ENCODE measurements at places on chromosomes 3 and 15.

GRCh38 chr15:67125589-67126502 is 60.4 kb downstream of the SMAD3 start:
- DNase-seq = no peak

- no peak for DNase-seq
Observed at GRCh38 chr15:45402955-45403877, 24.9 kb upstream of the GATM start.

DNA sequence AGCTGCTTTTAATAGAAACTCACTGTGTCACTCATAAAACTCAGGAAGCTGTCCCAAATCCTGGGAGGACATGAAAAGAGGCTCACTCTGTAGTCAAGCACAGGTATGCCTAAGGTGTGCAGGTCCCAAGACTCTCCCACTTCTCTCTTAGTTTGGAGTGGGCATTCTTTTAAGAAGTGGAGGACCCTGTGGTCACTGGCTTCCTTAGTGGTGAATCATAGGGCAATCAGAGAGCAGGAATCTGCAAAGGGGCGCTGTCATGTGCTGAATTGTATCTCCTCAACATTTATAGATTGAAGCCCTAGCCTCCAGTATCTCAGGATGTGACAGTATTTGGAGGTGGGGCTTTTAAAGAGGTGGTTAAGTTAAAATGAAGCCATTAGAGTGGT is 47.2 kb upstream of the ZBTB38 start:
- no peak for DNase-seq

DNA sequence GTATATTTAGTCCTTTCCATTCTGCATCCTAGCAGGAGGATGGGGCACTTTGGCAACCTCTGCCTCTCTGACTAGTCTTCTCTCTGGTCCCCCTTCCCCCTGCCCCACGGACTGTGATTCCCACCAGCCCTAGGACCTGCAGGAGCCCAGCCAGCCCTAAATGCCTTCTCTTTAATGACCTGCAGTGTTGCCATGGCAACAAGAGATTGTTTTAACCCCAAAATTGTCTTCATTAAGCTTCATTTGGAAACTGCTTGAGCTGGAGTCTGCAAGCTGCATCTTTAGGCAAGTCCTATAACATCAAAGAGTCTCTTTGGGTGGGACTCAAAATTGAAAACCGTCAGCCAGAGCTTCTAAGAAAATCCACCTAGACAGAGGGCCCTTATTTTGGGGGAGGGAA is 59.7 kb upstream of the ANKRD34C start:
- no peak for DNase-seq

DNA sequence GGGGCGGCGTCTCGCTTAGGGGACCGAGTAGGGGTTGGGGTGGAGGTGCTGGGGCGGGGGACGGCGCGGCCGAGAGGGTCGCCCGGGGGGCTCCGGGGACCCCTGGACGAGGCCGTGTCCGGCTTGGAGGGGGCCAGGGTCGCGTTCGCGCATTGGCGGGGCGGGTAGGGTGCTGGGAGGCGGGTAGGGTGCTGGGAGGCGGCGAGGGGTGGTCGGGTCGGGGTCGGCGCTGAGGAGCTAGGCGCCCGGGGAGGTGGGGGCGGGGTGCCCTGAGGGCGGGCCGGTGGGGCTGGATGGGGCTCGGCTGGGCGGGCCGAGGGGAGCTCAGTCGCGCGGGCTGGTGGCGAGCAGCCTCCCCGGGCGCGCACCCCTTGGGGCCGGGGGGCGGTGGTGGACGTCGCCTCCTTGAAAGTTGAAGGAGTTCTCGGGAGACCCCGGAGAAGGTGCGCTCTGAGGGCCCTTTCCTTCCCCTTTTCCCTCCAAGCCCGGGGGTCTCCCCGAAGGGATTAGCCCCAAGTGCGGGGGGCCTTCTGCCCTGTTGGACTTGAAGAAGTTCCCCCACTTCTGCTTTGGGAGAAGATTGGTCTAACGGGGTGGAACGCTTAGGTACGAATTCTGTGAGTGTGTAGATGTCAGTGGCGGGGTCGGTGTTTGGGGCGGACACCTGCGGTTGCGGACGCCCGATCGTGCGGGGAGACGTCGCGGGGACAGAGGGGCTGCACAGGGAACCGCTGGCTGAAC is 543 bp downstream of the MEF2A start:
- DNase-seq = peak; percentile 2

DNA sequence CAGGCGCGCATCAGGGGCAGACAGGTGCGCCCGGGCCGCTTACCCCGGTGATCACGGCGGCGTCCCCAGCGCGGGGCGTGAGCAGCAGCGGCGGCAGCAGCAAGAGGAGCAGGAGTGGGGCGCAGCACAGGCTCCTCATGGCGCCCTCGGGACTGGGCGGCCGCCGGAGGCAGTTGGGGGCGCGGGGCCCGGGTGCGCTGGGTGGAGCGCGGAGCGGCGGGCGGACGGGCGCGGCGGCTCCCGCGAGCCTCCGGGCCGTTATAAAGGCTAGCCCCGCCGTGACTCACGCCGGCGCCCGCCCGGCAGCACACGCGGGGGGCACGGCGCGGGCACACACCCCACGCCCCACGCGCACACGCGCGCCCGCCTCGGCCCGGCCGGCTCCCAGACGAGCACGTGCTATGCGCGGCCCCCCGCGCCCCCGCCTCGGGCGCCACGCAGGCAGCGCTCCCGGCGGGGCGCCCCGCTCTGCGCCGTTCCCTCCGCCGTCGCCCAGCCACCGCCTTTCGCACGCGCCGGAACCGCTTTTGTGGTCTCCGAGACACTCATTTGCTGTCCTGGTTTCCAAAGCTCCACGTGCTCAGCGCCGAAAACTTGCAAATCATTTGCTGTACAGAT is at the start of gene PROK2:
Gene PROK2, minus strand, starts transcription at position 235 of the 618 bp plus-strand sequence. Its CDS starts 96 bp downstream, at position 139.
- peak; percentile 10 for DNase-seq

GRCh38 chr15:38651328-38652038 is 86.9 kb upstream of the RASGRP1 start:
- peak; percentile 27 for DNase-seq

DNA sequence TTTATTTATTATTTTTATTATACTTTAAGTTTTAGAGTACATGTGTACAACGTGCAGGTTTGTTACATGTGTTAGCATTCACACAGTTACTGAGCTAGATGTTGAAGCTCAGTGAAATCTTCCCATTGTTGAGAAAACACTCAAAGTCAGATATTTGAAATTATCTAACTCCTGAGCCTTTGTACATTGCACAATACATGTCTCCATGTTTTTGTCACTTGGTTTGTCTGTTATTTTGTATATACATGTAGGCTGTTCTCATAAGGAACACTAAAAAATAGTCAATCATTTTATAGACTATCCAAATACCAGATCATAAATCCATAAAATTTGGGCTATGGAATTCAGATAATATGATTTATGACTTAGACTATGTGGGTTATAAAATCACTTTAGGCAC is 1126.5 kb downstream of the NSUN3 start:
- no peak for DNase-seq

GRCh38 chr3:185630182-185630622 is 44.1 kb downstream of the SENP2 start:
- no peak for DNase-seq

GRCh38 chr3:25465266-25465860 is 37.3 kb downstream of the RARB start:
- no peak for DNase-seq

DNA sequence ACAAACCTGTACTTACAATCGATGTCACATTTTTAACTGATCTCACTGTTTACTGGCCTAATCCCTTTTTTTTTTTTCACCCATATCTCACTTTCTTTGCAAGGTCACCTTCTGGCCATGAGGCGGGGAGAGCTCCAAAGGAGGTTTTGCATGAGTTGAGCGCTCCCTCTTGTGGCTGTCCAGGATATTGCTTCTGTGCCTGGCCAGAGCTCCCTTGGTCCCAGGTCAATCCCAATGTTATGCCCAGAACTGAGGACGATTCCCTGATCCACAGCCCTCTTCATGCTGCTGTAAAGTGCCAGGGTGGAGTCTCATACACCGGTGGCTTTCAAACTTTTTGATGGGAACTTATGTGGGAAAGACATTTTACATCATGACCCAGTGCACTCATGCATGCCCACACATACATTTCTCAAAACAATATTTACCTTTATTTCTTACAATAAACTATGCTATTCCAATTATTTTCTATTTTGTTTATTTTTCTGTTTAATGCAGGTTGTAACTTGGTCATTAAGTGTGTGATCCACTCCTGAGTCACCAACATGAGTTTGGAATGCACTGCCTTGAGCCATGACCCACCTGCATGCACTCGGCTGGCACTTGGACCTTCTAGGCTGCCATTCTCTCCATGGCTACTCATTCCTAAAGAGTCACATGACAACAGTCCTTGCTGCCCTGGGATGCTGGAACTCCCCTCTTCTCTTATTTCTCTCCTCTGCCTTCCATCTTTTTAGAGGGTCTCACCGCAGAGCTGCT is 9.6 kb upstream of the SST start:
- peak; percentile 38 for DNase-seq

DNA sequence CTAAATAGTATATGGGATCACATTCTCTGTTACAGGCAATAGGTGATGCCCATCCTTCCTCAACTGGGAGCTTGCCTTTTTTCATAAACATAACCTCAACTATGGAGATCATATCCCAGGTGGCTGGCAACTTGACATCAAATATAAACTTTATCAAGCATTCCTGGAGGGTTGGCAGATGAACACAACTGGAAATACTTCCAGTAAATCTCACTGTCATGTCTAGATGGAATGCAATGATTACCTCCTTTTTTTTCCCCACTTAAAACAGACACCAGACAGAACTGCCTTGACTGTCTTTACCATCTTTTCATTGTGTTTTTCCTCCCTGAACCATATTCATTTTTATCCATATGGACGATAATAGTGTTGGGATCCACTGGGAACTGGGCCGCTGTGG is 43.1 kb upstream of the PFN2 start:
- DNase-seq = no peak

DNA sequence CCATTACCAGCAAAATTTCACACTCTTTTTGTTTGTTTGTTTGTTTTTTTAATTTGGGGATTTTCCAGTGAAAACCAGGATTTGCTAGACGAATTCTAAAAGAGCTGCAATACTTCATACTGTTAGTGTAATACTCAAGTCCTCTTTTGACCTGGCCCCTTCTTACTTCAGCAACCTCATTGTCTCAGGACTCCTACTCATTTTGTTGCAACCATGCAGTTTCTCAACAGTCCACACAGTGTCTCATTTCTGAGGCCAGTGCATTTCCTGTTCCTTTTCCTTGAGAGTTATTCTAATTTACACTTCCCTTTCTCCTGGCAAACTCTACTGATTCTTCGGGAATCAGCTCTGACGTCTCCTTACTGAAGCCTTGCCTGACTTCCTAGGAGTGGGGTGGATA is 35.6 kb downstream of the NSUN3 start:
- DNase-seq = no peak

DNA sequence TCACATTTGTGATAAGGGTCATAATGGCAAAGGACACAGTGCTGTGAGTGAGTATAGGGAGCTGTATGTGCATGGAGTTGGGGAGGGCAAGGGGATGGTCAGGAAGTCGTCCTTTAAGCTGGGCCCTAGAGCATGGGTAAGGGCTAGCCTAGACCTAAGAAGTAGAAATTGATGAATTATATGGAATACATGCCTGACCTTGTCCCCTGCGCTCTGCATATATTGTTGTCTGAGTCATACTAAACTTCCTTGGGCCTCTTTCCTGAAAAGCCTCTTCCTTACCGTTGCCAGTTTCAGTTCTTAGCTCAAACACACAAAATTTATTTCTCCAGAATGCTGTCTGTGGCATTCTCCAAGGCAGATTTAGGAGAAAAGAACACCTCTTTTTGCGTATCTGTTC is 4.6 kb downstream of the SNRK start:
- no peak for DNase-seq

GRCh38 chr3:129973853-129974563 is 512 bp upstream of the TRH start:
- DNase-seq = no peak

DNA sequence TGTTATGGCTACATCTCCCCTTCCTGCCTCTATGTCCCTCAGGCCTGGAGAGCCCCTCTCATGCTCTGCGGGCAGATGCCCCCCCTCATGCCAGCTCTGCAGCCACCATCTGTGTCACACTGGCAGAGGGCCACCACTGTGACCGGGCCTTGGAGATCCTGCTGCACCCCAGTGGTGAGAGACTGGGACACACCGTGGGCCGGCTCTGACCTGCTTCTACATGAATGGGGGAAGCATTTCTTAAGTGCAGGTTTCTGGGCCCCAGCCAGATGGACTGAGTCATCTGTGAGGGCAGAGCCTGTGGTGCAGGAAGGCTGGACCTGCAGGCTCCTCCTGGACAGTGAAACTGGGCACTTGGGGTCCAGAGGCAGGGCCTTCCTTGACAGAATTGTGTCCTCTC is 4.8 kb downstream of the VWA5B2 start:
- no peak for DNase-seq

Measured in effector memory CD4-positive, alpha-beta T cell (primary cell).